ENCODE measurements at places on chromosomes 5 and 9.

- no peak for DNase-seq
Observed at GRCh38 chr5:1293416-1294205, 1.3 kb downstream of the TERT start.

- no peak for DNase-seq
Observed at GRCh38 chr5:62643556-62644451, 65.2 kb downstream of the LRRC70 start.

- DNase-seq = no peak
Observed at GRCh38 chr5:119966028-119966427, 336.7 kb downstream of the FAM170A start.

DNA sequence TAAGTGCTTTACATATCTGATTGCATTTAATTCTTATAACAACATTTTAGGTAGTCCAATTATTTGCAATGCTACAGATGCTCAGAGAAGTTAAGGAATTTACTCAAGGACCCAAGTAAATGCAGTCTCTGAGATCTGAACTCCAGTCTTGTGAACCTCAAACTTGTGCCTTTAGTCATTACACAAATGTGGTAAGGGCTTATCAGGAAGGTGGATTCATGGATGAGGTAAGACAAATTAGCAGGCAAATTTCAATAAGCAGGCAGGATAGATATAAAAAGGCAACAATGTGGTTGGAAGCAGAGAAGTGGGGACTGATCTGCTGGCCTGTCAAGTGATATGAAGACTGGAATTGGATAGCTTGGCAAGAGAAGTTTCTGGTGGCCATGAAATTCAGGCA lies 29.5 kb downstream of the HMHB1 start:
- no peak for DNase-seq

DNA sequence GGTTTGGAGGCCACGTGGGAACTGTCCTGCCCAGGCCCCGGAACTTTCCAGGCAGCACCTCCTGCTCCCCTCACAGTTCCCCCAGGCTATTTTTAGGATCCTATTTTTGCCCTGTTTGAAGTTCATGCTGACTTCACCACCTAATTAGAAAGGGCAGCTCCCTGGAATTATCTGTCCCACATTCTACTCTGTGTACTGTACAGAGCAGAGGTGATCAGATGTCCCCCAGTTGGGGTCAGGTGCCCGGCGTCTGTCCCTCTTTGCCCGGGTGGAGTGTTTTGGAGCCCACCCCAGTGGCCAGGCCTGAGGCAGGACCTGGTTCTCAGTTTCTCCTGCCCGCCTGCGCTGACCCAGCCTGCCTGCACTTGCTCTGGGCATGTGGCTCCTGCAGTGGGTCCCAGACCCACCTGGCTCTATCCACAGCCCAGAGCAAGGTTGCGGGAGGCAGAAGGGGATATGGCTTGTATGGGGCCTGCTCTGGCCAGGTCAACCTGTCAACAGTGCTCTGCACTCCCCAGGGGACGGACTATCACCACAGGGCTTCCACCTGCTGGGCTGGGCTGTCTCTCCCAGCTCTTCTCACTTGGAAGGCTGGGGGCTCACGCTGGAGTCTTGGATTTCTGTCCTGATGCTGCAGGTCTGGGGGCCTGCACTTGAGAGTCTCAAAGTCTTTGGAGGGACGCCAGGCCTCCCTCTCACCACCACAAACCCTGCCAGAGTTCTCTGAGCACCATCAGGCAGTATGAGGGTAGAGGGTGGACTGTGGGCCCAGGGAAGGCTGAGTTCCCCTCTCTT lies 268.3 kb downstream of the GADD45G start:
- DNase-seq = no peak

DNA sequence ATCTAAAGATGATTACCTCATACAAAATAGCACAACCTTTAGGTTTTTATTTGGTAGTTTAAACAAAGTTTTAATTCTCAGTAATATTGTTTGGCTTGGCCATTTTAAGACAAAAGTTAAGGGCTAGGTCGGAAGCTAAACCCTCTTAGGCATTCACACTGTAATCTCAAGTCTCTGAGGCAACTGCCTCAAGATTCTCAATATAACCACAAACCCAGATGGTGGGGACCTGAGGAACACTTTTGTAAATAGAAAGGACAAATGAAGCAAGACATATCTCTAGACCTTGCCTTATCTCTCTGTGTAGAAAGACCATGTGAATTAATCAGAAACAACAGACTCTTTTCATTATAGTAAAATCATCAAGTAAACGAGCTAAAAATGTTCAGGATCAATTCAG lies 500.2 kb upstream of the CDH6 start:
- DNase-seq = no peak

DNA sequence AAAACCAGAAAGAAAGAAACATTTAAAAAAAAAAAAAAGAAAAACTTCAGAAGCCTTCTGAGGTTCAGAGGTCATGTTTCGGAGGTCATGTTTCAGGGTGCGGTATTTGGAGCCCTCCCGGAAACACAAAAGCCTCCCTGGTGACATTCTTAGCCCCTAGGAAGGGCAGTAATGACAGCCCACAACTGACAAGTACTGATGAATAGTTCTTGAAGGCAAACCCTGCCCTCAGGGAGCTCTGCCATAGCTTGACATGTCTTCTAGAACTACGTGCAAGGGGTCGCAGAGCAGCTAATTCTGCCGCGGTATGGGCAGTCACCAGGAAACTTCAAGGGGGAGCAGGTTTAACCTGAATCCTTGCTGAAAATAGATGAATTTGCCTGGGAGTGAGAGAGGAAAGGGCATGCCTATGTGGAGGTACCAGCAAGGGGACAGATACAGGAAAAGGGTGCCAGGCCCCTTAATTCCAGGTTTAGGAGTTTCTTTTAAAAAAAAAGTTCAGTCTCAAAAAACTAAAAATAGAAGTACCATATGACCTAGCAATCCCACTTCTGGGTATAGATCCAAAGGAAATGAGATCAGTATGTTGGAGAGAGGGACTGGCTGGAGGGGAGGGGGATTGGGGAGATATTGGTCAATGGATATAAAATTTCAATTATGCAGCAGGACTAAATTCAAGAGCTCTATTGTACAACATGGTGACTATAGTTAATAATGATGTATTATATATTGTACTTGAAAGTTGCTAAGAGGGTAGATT lies 98.4 kb downstream of the C9orf152 start:
- no peak for DNase-seq

GRCh38 chr9:5947912-5948311 lies 57.2 kb downstream of the MLANA start:
- DNase-seq = no peak

- no peak for DNase-seq
Observed at GRCh38 chr5:67118050-67118620, 78.5 kb downstream of the CD180 start.

DNA sequence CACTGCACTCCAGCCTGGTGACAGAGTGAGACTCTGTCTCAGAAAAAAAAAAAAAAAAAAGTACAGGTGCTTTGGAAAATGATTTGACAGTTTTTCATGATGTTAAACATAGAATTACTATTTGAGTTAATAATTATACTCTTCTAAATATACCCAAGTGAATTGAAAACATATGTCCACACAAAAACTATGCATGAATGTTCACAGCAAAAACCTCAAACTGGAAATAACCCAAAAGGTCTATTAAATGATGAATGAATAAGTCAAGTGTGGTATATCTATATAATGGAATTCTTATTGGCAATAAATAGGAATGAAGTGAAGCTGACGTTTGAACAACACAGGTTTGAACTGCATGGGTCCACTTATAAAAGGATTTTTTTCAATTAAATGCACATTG lies 207.2 kb upstream of the DAB2 start:
- no peak for DNase-seq

DNA sequence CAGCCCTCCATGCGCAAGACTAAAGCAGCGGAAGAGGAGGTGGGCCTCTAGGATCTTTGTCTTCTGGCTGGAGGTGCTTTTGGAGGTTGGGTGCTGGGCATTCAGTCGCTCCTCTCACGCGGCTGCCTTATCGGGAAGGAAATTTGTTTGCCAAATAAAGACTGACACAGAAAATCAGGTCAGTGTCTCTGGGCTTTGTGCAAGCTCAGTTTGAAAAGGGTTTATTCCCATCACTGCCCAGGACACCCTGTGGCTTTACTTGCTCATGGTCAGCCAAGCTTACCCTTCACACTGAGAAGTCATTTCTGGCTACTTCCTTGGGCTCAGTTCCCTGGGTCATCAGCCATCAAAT lies 10.5 kb downstream of the SLC2A8 start:
- DNase-seq = no peak

GRCh38 chr5:89473196-89473595 lies 590.2 kb upstream of the MEF2C start:
- DNase-seq = no peak

GRCh38 chr9:93059715-93060578 lies 1.4 kb downstream of the SUSD3 start:
- no peak for DNase-seq

DNA sequence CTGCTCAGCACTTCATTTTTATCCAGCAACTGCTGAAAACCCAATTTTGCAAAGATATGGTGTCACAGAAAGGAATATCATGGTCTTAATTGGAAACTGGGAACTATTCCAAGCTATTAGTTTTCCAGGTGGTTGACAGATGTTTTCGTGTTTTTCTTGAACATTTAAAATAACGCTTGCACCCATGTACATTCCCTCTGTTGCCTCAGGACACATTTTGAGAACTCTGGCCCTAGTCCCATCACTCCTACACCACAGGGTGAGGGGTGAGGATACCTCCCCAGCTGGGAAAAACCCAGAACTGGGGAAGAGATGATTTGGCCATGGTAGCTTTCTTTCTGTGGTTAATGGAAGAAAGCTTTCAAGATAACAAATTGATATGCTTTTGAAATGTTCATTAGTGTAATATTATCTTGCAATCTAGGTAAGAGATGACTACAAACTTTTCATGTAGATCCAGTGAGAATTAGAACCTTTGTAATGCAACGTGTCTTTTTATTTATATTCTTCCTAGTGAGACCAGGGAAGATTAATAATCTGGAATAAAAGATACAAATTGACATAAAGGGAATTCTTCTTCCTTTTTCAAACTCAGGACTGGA lies 627.0 kb downstream of the RAB3C start:
- DNase-seq = no peak

- DNase-seq = no peak
Observed at GRCh38 chr5:35101016-35101415, 53.3 kb upstream of the AGXT2 start.

GRCh38 chr5:102222772-102223171 lies 73.3 kb downstream of the SLCO4C1 start:
- DNase-seq = no peak

DNA sequence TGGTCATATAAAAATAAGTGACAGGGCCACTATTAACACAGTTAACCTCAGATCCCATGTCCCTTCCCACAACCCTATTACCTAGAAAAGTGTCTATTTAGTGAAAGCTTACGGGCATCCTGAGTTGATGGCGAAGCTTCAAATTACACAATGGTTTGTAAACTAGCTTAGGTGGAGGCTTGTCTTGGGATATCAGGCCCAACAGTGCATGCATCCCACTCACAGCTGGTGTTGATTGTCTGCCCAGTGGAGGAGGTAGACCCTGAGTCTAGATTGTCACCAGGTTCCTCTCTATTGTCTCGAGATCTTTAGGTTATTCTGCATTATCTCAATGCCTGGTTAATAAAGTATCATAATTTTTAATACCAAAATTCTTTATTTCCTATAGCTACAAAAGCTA lies 30.4 kb downstream of the PRELID2 start:
- DNase-seq = no peak

- DNase-seq = no peak
Observed at GRCh38 chr9:32940740-32941139, 60.7 kb downstream of the APTX start.

- no peak for DNase-seq
Observed at GRCh38 chr9:65444943-65445342, 159.9 kb upstream of the FOXD4L5 start.

DNA sequence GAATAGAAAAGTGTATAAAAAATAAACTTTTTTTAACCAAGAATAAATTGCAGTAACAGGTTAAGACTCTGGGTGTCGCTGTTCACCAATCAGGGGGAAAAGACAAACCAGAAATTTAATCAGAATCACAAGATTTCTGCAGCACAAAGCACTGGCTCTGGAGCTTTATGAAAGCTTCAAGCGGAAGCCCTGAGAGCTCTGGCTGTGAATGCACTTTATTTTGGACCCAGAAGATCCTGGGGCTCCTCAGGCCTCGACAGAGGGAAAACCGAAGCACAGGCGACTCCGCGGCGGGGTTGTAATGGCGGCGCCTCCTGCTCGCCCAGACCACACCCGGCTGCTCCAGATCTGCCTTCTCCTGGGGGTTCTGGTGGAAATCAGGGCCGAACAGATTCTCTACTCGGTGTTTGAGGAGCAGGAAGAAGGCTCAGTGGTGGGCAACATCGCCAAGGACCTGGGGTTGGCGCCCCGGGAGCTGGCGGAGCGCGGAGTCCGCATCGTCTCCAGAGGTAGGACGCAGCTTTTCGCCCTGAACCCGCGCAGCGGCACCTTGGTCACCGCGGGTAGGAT lies at the start of gene PCDHGA4:
PCDHGA4 (plus strand) TSS at position 122 of the 570 bp plus-strand sequence; CDS start at position 209, 87 bp downstream.
- DNase-seq = no peak

GRCh38 chr9:135910216-135910615 lies 2.9 kb upstream of the CAMSAP1 start:
- no peak for DNase-seq

GRCh38 chr5:60668686-60669304 lies 31.2 kb downstream of the DEPDC1B start:
- no peak for DNase-seq

GRCh38 chr5:113524927-113525326 lies 11.4 kb downstream of the YTHDC2 start:
- no peak for DNase-seq

- DNase-seq = no peak
Observed at GRCh38 chr5:112735702-112736101, 2.0 kb upstream of the APC start.

DNA sequence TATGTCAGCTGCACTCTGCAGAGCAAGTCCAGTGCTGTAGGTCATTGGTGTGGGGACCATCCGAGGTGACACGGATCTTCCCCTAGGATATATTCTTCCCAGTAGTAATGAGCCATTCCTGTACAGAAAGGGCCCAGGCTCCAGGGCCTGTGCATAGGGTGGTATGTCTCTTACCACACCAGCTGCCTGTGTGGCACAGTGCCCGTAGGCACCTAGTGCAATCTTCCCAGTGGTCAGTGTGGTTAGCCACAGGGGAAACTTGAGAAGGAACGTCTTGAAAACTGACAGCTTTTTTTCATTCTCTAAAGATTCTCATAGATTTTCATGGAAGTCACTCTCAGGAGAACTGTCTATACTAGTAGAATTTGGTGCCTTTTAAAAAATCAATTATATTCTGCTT lies 39.8 kb downstream of the CYSTM1 start:
- DNase-seq = peak; percentile 67

DNA sequence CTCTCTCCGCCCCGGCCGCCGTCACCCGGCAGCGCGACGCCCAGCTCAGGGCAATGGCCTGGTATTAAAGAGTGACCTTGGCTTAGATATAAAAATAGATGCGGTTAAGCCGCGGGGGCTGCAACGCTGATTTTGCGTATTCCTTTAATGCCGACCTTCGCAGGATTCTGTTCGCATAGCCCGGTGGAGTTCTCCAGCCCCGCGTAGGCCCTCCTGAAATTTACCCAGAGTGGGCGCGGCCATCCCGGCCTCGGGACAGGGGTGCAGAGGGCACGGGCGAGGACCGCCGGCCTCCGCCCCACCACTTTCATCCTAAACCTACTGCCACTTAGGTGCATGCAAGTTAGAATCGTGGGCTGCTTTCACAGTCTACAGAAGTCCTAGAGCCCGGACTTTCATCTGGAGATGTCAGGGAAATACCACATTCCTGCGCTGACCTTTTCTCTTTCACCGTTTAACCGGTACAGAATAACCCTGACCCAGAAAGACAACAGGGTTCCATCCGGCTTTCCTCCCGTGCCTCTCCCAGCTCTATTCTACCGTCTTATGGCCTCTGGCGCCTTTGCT lies 492 bp upstream of the FAM169A start:
- no peak for DNase-seq

GRCh38 chr5:2908086-2908485 lies 156.6 kb upstream of the IRX2 start:
- DNase-seq = no peak

- DNase-seq = no peak
Observed at GRCh38 chr5:149472399-149472798, 78.8 kb downstream of the CSNK1A1 start.

Measured in AG04450 (cell line).